ENCODE measurements at places on chromosomes 6 and 20.

DNA sequence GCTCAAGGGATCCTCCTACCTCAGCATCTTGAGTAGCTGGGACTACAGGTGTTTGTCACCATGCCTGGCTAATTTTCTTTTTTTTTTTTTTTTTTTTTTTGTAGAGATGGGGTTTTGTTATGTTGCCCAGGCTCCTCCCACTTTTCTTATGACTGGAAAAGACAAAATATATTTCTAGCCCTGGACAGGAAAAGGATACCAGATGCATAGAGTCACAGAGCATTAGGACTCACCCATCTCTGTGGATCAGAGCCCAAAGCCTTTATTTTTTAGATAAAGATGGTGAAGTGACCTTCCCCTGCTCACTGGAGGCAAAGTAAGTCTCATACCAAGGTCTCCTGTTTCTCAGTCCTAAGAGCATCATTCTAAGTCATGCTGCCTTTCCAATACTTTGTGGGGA is 3.4 kb downstream of the TRIM10 start:
- no peak for DNase-seq

DNA sequence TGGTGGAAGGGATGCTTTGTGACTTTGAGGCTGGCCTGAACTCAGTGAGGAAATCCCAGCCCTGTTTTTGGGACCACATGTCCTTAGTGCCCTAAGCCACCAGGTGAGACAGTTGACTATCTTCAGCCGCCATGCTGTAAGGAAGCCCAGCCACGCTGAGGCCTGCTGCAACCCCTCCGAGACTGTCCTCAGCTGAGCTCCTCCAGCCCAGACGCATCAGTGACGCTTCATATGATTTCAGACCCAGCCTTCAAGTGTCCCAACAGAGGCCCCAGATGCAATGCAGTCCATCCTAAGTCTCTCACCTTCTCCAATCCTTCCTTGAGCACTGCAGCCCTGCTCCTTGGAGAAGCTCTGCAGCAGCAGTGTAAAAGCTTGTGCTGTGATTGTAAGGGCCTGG is 76.2 kb downstream of the NINL start:
- DNase-seq, result no peak

GRCh38 chr6:158039178-158039557 is 57.5 kb downstream of the SYNJ2 start:
- no peak for DNase-seq

DNA sequence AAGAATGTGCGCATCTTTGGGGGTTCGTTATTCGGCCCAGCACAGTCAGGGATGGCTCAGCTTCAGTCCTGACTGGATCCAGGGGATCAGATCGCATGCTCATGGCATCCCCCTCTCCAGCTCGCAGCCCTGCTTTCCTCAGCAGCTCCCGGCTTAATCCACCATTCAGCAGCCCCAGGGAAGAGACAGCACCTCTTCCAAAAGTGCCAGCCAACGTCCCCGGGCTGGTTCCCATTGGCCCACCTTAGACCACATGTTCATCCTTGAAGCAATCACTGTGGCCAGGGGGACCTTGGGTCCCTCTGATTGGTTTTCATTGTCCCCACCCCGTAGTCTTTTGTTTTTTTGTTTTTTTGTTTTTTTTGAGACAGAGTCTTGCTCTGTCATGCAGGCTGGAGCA is 188.7 kb downstream of the ZMYND8 start:
- no peak for DNase-seq

GRCh38 chr6:3119040-3119723 is 671 bp downstream of the BPHL start:
- no peak for DNase-seq

GRCh38 chr20:21074605-21075336 is 31.4 kb downstream of the LINC00237 start:
- DNase-seq, result no peak

Data from stimulated activated naive CD8-positive, alpha-beta T cell treated with anti-CD3 and anti-CD28 coated beads, Interleukin-15, amount 100 ng/mL, for 72 hours (primary cell).